ENCODE measurements at places on chromosomes 4 and X. TPM values are rescaled to one million over a fixed set of nuclear protein-coding genes. Genes with fewer than 3 reads are reported as not detected.

Gene C4orf51
- total RNA-seq, result not detected

Gene FRMPD4
- not detected for total RNA-seq

Gene F8A1
- 33.1 TPM for total RNA-seq

Gene KCNE5
- total RNA-seq, result 0.84 TPM

Gene ETNPPL
- total RNA-seq, result not detected
